ENCODE measurements at places on chromosomes 2 and 18.

DNA sequence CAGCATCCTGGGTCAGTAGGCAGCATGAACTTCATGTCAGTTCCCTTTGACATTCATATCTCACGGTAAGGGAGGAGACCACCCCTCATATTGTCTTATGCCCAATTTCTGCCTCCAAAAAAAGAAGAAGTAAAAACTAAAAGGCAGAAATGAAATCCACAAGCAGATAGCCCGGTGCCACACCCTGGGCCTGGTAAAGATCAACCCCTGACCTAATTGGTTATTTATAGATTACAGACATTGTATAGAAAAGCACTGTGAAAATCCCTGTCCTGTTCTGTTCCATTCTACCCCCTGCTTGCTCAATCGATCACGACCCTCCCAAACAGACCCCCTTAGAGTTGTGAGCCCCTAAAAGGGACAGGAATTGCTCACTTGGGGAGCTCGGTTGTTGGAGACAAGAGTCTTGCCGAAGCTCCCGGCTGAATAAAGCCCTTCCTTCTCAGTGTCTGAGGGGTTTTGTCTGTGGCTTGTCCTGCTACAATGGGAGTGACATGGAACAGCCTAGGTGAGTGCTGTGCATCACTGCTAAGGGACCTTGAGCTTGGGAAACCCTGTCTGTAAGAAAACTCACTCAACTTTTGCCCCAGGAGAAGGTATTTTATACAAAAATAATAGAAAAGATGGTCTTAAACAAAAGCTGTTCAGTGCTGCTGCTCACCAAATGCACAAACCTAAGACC, 11.1 kb downstream of the NDUFV2 start:
- no peak for DNase-seq

- DNase-seq: no peak
These were observed 143.3 kb downstream of the ZFP36L2 start for GRCh38 chr2:43082903-43083677.

GRCh38 chr2:53886406-53887280, 26.9 kb upstream of the GPR75 start:
- DNase-seq: peak; percentile 31

DNA sequence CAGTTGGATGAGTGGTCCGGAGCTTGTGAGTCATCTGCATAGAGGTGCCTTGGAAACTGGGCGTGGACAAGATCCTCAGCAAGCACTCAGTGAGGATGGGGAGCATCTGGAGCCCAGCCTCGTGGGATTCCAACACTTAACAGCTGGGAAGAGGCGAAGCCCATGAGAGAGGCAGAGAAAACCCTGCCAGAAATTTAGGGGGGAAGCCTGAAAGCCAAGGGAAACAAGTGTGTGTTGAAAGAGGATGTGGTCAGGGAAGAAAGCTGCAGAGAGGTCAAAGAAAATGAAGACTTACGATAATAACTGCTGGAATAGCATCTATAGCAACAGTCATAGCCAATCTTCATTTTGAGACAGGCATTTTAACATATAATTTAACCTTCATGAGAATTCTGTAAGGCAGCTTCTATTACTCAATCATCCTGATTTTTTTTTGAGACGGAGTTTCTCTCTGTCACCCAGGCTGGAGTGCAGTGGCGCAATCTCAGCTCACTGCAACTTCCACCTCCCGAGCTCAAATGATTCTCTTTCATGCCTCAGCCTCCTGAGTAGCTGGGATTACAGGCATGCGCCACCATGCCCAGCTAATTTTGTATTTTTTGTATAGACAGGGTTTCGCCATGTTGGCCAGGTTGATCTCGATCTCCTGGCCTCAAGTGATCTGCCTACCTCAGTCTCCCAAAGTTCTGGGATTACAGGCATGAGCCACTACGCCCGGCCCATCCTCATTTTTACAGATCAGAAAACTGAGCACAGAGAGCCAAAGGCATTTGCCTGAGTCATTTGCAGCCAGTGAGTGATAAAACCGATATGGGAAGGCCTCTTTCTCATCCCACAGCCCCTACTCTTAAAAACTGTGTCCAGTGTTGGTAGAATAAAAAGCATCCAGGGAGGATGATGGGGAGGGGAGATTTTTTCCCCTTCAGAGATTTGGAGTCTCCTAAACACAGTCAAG, 214.4 kb upstream of the EPAS1 start:
- DNase-seq: peak; percentile 79

DNA sequence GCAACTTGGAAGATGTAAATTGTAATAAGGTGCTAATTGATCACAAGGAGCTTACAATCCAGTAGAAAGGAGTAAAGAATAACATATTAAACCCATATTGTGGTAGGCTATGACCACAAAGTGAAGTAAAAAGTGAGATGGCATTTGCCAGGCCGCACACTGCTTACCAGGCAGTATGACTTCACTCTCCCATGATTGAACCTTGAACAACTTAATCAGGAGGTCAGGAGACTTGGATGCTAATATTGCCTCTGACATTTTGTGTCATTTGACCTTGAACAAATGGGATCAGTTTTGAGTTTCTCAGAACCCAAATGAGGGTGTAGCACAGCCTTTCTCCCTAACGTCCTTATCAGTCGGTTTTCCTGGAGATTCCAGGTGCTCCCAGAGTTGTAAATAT, 44.0 kb downstream of the SLC9A2 start:
- DNase-seq: no peak

DNA sequence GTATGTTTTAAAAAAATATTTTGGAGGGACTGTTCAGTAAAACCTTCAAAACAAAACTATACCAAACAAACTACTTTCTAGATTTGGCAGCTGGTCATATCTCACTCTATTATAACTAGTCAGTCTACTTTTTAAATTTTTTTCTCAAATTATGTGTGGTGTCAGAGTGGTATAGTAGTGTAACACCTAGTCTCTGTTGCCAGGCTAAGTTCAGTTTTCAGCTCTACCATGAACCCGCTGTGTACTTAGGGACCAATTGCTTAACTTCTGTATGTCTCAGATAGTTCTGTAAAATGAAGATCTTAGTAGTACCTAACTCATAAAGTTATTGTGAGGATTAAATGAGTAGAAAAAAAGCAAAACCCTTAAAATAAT, 54.3 kb downstream of the GPD2 start:
- no peak for DNase-seq

- DNase-seq: peak; percentile 3
These were observed 124.1 kb downstream of the MEMO1 start for GRCh38 chr2:31886700-31887099.

DNA sequence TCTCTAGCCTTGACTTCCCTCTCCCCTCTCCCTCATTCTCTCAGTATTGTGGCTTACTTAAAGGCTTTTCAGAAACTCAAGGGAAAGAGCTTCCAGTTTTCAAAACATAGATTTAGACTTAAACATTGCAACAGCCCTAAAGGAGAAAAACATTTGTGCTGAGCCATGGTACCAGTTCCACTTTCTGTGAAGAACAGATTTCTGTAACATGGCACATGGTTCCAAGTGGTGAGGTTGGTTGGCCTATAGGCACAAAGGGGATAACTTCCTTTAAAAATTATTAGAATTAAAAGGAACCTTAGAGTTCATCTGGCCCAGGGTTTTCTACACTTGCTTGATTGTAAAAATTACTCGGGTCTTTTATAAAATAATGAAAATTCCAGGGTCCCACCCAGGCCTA, 138.6 kb upstream of the CDCA7 start:
- DNase-seq: no peak

DNA sequence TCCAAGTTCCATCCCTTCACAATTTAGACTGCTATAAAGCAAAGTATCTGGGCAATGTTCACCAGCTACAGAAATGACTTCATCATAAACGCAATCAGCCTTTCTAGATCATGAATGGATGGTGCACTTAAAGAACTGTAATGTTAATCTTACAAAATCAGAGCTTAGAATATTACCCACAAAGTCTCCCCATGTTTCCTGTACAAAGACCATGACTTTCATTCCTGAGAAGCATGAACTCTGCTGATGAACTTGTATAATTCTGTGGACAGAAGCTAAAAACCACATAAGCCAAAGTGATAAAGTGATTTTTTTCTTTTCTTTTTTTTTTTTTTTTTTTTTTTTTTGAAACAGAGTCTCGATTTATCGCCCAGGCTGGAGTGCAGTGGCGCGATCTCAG, 53.3 kb downstream of the C1D start:
- no peak for DNase-seq

- no peak for DNase-seq
These were observed 320.1 kb downstream of the CDH2 start for GRCh38 chr18:27856820-27857219.

GRCh38 chr2:160876765-160877164, 283.5 kb upstream of the TANK start:
- peak; percentile 21 for DNase-seq

- DNase-seq: no peak
These were observed 249.3 kb downstream of the CYP26B1 start for GRCh38 chr2:71898375-71898774.

DNA sequence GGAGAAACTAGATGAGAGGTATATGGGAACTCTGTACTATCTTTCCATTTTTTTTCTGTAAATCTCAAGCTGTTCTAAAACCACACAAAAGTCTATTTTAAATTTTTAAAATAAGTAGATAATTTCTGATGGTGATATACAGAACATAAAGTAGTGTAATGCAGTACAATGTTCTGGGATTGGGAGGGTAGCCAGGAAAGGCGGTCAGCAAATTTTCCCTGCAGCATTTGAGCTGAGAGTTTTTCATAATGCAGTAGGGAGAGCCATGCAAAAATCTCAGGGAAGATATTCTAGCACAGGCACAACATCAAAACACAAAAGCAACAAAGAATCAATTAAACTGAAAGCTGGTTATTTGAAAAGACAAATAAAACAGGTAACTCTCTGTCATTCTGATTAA, 141.5 kb downstream of the NCKAP5 start:
- DNase-seq: no peak

DNA sequence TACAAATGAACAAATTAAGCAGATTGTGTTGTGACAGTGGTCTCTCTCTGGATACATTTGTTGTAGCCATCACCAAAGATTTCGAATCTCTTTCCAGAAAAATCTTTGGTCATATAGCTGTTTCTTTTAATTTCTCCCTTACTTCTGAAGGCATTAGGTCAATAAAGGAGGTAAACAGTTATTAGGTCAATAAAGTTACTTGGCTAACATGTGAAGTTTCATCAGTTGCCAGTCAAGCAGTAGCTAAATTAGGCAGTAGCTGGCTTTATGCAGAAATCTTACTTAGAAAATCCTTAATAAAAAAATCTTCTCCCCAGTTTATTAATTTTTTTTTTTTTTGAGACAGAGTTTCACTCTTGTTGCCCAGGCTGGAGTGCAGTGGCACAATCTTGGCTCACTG, 115.5 kb downstream of the MBD5 start:
- DNase-seq: no peak

DNA sequence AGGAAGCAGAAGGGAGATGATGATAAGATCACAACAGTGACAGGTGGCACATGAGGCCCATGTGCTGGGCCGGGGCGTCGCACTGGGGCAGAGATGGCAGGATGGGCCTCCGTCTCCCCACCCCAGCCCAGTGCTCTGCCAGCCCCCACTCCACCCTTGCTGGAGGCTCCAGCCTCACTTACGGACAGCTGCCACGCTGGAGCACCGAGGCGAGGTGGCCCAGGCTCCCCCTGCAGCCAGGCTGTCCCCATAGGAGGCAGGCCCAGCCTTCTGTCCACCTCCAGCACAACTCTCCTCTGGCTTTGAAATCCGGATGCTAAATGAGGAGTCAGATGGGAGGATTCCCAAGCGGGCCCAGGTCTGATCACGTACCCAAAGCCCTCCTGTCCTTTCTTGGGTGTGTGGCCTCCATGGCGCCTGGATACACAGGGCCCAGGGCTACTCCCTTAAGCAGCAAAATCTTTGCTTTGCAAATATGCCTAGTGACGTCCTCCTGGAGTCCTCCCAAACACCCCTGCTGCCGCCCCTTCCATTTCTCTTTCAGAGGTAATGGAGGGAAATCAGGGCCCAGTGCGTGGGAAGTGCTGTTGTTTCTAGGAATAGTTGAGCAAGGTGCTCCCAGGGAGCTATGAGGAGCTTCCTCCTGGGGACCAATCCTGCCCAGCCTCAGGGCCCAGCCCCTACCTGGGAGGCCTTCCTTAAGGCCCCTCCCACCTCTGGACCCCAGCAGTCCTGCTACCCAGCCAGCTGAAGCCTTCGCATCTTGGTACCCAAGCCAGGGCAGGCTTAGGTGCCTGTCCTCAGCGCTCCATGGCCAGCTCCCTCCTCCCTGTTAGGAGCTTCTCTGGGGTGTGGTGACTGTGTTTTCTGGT, 170.4 kb upstream of the MYCN start:
- DNase-seq: no peak

GRCh38 chr2:19073522-19073921, 284.9 kb downstream of the OSR1 start:
- DNase-seq: peak; percentile 95

GRCh38 chr18:59063300-59063906, 76.3 kb upstream of the SEC11C start:
- DNase-seq: no peak

- DNase-seq: no peak
These were observed 51.3 kb downstream of the ZAP70 start for GRCh38 chr2:97764559-97765263.

DNA sequence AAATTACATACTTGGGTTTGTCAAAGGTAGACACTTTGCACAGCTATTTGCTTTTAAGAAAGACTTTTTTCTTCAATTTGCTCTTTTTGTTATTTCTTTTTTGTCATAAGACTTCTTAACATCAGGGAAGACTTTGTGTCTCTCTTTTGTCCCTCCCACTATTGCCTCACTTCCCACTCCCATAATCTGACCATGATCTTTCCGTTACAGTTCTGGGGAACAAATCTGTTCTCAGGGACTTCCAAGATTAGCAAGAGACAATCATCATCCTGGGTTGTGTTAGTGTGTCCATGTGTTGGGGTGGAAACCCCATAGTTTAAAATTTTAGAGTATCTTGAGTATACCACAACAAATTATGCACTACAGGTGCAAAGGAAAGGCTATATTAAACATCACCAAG, 75.3 kb downstream of the REV1 start:
- DNase-seq: no peak

DNA sequence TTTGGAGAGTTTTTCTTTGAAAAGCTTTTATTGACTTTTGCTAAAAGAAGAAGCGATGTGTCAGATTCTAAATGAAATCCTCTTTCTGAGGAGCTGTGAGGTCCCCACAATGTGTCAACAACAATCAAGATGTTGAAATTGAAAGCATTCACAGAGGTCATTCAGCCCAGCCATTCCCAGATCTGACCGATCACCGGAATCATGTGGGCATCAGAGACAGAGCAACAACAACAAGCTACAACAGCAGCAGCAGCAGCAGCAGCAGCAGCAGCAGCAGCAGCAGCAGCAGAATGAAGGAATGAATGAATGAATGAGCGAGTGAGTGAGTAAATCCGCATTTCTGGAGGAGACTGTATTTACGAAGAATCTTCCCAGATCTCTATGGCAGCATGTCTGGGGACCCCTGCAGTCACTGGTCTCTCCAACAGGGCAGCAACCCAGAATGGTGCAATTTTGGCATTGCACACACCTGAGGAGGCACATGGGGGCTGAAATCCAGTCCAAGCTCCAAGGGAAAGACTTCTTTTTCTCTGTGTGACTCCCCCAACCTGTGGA, 299.0 kb downstream of the MYCN start:
- no peak for DNase-seq
